Adipocyte (in vitro differentiated cells): ENCODE measurements at places on chromosomes 6 and 20.

GRCh38 chr20:1367479-1367878 is 25.4 kb downstream of the FKBP1A start:
- no peak for DNase-seq

GRCh38 chr6:105319331-105319730 is 83.6 kb downstream of the PREP start:
- peak; percentile 55 for DNase-seq

- DNase-seq = no peak
These were observed 688.6 kb downstream of the TENT5A start for GRCh38 chr6:81063891-81064290.

- DNase-seq = no peak
These were observed 1.1 kb upstream of the SLC35B2 start for GRCh38 chr6:44258325-44258863.

- no peak for DNase-seq
These were observed 284.9 kb upstream of the ECI2 start for GRCh38 chr6:4420160-4420865.

DNA sequence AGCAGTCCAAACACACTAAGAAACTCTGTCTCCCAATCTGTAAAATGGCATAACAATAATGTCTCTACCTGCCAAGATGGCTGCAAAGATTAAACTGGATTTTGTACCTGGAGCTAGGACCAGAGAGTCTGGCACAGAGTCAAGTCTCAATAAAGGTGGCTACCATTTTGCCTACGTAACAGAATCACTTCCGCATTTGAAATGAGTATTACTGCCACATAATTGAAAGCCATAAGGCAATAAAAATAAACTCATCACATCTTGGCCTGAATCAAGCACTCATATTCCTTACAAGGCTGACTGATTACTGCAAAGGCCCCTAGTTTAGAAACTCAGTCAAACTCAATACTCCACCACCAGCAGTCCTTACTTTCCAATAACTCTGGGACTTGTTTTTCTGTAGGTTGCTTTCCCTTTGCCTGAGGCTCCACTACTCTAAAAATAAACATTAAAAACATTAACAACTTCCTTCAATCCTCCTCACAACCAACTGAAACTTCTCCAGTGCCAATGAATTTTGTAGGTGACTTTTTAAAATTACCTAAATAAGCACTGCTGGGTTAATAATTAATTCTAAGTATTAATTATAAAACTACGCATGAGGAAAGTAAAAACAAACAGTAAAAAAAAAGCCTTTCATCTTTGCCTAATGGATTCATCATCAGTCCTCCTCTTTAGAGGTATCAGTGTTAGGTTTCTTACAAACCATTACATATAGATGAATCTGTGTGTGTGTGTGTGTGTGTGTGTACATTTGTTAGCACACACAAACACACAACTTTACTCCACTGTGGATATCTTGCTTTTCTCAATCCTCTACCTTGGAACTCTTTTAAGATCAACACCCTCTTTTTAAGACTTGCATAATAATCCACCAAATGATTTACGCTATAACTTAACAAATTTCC is 3.7 kb downstream of the KIF16B start:
- no peak for DNase-seq

GRCh38 chr6:44096612-44097011 is 30.6 kb downstream of the MRPL14 start:
- peak; percentile 90 for DNase-seq

- no peak for DNase-seq
These were observed 1.0 kb upstream of the MTG2 start for GRCh38 chr20:62181808-62182207.

GRCh38 chr6:149176971-149177667 is 140.4 kb upstream of the TAB2 start:
- no peak for DNase-seq

- no peak for DNase-seq
These were observed 41.8 kb upstream of the TOP1 start for GRCh38 chr20:40986774-40987173.

GRCh38 chr6:160085713-160086505 is 35.7 kb upstream of the SLC22A1 start:
- DNase-seq = no peak

DNA sequence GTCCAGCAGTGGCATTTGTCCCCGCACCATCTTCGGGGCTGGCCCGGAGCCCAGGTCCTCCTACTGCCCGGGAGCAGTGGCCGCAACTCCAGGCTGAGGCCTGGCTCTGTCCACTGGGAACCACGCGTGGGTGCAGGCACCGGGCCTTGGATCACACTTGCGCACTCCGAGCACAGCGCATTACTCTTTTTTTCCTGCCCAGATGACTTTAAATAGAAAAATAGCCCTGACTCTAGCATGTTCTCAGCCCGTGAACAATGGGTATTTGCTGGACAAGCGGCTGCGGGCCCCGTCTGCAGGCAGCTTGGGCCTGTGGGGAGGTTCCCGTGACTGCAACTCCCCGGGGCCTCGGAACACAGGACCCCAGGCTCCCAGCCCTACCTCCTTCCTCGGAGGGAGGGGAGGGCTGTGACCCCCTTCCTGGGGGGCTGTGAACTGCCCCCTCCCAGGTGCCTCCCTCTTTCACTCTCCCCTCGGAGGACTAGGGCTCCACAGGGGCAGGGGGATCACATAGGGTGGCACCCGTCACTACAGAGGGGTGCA is 162.2 kb downstream of the TBXT start:
- no peak for DNase-seq

GRCh38 chr6:109370336-109370735 is 11.9 kb downstream of the CD164 start:
- DNase-seq = peak; percentile 64

- no peak for DNase-seq
These were observed 205.3 kb downstream of the THBS2 start for GRCh38 chr6:169048185-169048864.

GRCh38 chr6:143176090-143177021 is 115.7 kb downstream of the AIG1 start:
- DNase-seq = peak; percentile 80

DNA sequence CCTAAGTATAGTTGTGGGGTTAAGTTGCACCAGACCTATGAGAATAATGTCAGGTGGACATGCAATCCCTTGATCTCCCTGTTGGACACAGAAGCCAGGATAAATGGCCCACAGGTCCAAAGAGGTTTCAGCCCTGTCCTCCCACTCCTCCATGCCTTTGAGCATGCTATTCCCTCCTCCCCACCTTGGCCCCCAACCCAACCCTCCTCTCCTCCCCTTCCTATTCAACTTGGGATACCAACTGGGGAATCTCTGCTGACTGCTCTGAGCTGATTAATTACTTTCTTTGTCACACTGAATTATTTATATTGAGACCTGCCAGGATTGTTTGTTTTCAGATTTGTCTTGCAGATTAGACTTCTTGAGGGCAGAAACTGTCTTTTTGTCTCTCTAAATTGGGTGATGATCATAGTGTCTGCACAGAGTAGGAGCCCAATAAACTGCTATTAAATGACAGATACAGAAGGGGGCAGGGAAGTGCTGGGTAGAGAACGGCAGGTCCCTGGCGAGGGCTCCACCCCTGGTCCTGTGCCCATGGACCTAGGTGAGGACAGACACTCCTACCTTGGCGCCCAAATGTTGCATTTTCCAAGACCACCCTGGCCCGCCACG is 120.9 kb downstream of the UNC5CL start:
- no peak for DNase-seq

- DNase-seq = no peak
These were observed 18.6 kb upstream of the BCAS4 start for GRCh38 chr20:50776122-50776817.

- DNase-seq = no peak
These were observed 80.5 kb downstream of the TMEM242 start for GRCh38 chr6:157242791-157243190.

DNA sequence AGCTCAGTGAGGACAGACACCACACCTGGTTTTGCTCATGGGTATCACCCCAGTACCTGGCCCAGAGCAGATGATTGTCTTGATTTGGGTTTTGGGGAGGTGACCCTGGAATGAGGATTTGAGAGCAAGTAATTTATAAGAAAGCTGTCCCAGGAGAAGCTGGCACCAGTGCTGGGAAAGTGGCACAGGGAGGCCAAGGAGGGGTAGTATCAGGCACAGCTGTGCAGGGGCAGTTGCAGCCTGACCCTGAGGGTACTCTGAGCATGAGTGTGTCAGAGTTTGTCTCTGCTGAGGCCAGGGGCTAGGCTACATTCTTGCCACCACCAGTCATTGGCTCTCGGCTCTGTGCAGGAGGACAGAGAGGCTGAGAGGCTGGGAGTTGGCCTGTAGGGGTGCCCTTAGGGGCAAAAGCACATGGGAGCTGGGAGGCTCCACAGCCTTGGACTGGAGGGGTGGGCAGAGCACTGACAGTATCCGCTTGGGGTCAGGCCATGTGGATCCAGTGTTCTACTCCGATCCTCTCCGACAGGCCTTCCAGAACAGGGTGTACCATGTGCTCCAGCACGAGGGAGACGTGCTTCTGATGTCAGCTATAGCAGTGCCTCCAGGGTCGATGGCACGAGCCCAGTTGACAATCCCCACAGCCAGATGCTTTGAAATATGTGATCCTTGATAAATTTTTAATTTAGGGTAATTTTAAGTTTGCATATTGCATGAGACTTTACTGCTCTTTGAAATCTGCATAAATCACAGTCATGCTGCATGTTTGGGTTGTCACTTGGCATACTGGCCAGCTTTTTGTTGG is 121.3 kb downstream of the PHACTR3 start:
- DNase-seq = no peak

DNA sequence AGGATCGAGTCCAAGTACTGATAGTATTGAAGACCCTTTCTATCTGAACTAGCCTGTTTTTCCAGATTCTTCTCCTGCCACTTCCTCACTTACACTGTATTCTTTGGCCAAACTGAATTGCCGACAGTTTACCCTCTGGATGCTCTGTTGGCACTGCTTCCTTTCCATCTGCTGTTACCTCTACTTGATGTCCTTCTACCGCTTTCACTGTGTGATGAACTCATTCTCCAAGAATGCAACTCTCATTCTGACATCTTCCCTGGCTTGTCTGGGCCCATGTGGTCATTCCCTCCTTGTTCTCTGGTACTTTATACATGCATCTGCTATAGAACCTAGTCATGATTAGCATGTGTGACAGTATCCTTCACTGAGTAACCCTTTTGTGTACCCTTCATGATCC is 16.3 kb downstream of the RPRD1B start:
- DNase-seq = peak; percentile 41

GRCh38 chr6:160238761-160239751 is 19.6 kb downstream of the SLC22A2 start:
- no peak for DNase-seq

GRCh38 chr20:63060057-63060991 is 53.6 kb upstream of the BHLHE23 start:
- peak; percentile 43 for DNase-seq

DNA sequence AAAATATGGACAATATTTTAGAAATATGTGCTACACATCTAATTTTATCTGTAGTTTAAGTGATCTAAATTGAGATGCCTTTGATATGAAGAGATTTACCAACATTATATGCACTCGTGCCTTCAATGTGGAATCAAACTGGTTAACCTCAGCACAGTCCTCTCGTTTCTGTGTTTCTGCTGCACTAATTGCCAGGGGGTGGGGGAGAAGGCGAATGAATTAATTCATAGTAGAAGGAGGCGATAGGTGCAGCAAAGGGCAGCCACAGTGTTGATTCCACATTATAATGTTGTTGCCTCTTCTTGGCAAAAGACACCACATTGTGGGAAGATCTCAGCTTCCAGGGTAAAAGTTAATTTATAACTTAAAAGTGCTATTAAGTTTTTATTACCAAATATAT is 161.6 kb downstream of the QKI start:
- DNase-seq = no peak

DNA sequence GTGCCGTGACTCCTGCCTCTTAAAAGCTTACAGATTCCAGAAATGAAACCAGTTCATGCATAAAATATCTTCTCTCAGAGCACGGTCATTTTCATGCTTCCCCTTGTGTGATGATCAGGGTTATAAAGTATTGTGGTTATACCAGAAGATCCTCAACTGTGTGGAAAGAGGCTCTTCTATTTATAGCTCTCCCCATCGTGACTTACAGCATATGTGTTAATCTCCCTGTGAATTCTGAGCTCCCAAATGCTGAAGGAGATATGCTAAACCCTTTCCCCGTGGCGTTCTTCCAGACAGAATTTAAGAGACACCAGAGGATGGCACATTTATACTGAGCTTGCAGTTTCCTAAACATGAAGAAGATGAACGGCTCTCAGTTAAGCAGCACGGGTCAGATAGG is 158.8 kb downstream of the CDH26 start:
- peak; percentile 14 for DNase-seq

- DNase-seq = no peak
These were observed 59.9 kb downstream of the NUDT3 start for GRCh38 chr6:34332251-34333198.

DNA sequence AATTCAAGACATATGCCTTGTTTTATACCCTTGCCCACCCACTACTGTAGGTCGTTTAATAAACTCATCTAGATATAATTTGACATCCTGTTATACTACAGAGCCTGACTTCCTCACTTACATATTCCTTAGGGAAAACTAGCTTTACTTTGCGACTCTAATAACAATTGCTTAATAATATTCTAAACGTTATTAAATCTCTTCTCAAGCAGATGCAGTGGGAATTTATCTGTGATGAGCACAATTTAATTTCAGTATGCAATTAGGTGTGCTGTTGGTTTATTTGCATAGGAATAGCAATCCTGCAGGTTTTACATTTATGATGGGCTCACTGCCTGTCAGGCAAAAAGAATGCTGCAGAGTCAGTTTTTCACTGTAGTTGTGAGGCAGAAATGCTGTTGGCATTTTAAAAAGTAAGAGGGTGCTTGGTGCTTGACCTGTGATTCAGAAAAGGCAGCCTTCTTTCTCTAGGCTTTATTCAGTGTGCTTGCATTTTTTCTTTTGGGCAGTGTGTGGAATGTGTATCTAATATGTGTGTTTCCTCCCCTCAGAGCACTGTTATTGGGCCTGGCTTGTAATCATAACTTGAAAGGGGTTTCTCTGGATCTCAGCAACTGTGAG is 152.3 kb upstream of the SCGN start:
- peak; percentile 67 for DNase-seq

DNA sequence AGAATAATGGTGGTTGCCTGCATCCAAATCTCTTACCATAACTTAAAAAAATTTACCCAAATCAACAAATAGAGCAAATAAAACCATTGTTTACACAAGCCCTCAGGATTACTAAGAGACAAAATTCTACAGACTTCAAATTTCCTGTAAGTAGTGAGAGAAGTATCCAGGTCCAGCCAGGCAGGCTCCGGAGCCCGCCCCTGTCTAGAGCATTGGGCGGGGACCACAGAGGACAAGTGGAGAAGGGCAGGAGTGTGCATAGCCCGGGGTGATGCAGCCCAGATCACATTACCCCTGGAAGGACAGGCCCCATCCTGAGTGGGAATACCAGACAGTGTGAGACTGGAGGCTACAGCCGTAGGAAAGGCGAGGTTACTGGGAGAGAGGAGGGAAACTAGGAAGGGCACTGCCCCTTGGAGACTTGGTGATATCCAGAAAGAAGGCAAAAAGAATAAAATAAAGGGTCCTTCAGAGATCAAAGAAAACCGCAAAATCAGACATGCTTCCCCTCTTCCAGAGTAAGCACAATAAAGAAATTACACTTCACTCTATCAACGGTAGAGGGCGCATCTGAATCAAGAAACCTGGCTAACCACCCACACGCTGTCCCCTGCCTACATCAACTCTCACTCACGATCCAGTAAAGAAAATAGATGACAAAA is 26.6 kb downstream of the RIN2 start:
- DNase-seq = peak; percentile 94

- no peak for DNase-seq
These were observed 281.2 kb upstream of the DEFB112 start for GRCh38 chr6:50330963-50331362.
